ENCODE measurements at places on chromosomes 1 and 21.

DNA sequence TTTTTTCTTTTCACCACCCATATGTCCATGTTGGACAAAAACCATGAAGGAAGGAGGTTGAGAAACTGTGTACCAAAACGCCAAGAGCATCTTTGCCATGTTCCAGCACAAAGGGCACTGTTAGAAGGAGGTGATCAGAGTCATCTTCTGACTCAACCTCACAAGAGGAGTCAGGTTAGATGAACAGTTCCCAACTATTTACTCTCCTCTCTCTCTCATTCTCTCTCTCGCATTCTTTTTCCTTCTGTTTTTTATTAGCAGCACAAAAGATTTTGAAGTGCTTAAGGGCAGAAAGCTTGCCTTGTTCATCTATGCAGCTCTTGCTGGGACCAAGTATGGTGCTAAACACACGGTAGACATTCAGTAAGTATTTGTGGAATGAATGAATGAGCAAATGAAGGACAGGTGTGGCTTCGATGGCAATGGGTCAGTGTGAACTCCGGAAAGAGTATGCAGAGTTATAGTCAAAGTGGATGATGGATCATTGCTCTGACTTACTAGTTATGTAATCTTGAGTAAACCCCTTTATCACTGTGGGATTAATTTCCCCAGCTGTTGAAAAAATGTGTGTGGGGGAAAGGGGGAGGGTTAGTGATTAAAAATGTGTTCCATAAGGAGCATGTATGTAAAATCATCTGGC, 33.9 kb downstream of the DDR2 start:
- DNase-seq, result no peak

DNA sequence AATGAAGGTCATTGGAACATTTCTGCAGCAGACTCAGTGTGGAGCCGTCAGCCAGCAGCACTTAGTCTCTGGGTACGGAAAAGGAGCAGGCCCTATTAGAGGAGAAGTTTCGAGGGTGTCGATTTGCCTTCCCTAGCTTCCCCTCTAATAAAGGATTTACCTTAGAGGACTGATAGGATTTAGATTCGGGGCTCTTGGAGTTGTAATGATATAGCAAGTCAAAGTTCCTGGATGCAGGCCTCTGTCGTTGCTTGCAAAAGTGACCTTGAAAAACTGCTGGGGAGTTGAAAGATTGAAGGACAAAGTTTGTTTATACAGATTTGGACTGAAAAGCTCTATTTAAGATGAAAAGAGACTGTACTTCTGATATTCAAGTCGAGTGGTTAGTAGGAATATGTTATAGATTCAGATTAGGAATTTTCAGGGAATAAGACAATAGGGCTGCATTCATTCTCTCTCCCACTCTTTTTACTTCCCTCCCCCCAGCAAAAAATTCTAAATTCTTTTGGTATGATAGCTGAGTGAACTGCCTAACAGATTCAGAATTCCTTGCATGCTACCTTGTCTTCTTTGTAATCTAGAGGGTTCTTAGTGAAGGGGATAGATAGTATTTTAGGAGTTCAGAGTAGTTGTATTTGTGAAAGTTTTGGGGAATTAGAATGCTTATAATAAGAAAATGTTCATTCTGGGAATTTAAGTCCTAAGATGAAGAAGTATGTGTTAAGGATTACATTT, 19.2 kb downstream of the NFYC start:
- DNase-seq, result peak; percentile 14

DNA sequence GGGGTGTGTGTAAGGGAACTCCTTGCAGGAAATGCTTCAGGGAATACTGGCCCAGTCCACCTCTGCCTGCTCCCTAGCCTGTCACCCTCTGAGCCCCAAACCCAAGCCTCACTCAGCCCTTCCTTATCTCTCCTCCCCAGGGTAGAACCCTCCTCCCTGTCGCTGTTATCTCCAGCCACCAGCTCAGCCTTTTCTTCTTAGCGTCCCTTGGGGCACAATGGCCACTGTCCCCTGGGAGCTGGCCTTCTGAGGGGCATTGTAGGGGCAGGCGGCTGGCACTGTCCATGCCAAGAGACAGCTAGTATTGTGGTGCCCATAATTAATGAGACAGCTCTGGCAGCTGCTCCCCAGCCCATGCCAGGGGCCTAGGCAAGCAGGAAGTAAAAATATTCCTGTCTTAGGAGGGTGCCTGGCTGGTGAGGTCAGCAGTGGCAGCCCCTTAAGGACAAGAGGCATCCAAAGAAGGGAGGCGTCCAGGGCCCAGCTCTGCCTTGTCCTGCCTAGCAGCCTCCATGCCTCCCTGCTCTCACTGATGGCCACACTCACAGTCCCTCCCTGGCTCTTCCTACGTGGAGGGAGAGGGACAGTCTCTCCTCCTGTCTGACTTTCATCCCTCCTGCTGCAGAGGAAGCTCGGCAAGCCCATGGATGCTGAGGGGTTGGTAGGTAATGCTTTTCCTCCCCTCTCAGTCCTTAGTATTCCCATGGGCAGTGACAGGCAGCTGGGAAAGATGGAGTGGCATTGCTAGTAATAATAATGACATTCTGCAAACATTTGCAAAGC, 37.5 kb downstream of the KCNQ4 start:
- DNase-seq, result no peak

- DNase-seq, result no peak
Observed at GRCh38 chr1:199573047-199573446, 454.5 kb upstream of the NR5A2 start.

DNA sequence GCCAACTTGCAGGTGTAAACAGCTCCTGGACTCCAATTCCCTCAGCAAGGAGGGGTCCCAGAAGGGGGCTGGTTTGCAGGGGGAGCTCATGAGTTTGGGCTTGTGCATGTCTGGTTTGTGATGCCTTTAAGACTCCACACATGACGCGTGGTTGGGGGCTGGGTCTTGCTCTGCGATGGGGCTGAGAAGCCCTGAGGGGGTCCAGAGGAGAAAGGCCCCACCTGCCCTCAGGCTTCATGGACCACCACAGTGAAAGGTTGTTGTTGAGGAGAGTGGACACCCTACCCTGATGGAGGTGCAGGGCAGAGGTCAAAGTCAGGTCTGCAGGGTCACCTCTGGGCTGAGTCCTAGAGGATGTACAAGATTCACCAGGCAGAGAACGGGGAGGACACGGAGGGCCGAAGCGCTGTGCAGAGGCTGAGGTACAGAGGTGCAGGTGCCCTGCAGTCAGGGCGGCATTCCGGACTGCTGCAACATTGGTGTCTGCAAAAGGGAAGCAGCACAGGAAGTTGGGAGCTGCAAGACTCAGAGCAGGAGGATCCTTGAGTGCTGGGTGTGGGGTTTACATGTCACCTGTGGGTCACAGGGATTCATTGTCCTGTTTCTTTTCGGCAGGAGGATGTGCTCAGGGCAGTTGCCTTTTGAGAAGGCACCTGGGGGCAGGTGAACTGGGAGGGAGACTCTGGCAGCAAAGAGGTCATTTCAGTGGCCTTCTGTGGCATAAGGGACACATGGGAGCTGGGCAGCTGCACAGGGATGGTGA, 399.4 kb downstream of the PTPRU start:
- no peak for DNase-seq

- peak; percentile 62 for DNase-seq
Observed at GRCh38 chr1:167635156-167635648, 5.2 kb downstream of the RCSD1 start.

DNA sequence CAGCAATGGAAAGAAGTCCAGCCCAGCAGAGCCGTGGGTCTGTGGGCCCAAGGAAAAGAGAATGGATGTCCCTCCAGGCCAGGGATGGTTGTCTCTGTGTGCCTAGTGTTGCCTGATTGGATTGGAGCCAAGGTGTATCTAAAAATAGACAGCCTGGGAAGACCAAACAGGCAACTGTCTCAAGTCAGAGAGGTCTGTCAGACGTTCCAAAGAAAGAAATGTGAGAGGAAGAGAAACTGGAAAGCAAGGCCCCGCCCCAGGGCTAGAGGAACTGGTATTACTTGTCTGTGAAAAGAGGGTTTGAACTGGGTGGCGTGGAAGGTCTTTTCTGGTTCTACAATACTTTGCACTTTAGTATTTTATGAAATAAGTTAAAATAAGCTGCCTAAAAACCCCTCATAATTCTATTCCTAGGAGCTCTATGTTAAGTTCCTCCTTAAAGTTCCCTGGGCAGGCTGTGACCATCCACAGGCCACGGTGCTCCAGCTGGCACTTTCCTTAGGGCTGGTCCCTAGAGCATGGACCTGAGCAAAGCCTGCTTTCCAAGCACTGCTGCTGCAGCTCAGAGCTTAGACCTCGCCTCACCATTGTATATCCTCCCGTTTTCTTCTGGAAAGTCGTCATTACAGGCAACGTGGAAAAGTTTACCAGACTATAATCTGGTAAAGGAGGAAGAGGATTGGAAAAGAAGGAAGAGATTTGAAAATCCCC, 151.6 kb downstream of the DISC1 start:
- peak; percentile 10 for DNase-seq

- DNase-seq, result no peak
Observed at GRCh38 chr1:197768014-197768805, 7.1 kb downstream of the DENND1B start.

GRCh38 chr1:235129774-235130570, 1.3 kb upstream of the TOMM20 start:
- DNase-seq, result no peak

DNA sequence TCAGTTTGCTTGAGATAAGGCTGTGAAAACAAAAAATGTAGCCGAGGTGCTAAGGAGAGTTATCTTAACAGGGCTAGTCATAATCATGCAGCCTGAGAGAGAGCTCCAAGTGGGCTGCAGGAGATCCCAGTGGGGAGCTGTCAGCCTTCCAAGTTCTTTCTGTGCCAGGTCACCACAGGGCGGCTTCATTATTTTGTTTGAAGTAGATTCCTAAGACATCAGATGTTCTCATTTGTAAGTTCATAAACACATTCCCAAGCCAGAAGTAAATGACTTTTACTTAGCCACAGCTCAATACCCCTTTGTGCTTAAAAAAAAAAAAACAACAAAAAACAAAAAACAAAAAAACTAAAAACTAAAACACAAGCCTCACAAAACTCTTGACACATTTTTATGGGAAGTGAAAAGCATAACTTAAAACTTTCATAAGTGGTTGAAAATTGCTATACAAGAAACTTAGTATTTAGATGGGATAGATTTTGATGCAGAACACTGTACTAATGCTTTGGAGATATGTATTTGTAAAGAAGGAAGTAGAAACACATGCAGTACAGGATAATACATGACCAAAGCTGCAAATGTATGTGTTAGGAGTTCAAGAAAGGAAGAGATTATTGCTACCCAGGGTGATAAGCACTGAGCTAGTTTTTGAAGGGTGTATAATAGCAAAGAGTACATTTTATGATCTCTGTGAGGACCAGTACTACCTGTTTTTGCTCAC, 8.6 kb downstream of the CDC14A start:
- no peak for DNase-seq

GRCh38 chr1:183800449-183800848, 4.5 kb upstream of the RGL1 start:
- no peak for DNase-seq

DNA sequence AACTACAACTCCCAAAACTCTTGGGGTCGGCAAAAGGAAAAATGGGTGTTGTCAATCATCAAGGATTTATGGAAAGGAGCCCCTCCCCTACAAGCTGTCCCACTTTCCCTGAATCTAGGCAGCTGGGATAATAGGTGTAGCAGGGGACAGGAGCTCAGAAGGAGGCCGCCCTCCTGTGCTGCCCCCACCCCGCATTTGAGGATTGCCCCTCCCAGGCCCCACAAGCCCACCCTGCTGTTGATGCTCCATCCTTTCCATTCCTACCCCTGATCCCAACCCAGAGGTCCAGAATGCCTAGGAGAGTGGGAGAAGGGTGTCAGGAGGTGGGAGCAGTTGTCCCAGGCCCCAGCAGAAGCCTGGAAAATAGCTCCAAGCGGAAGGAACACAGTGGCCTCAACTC, 1.9 kb upstream of the MRPL24 start:
- no peak for DNase-seq

GRCh38 chr1:216888731-216889130, 165.5 kb upstream of the ESRRG start:
- DNase-seq, result no peak

GRCh38 chr1:33247545-33247944, 8.7 kb upstream of the ZNF362 start:
- no peak for DNase-seq

DNA sequence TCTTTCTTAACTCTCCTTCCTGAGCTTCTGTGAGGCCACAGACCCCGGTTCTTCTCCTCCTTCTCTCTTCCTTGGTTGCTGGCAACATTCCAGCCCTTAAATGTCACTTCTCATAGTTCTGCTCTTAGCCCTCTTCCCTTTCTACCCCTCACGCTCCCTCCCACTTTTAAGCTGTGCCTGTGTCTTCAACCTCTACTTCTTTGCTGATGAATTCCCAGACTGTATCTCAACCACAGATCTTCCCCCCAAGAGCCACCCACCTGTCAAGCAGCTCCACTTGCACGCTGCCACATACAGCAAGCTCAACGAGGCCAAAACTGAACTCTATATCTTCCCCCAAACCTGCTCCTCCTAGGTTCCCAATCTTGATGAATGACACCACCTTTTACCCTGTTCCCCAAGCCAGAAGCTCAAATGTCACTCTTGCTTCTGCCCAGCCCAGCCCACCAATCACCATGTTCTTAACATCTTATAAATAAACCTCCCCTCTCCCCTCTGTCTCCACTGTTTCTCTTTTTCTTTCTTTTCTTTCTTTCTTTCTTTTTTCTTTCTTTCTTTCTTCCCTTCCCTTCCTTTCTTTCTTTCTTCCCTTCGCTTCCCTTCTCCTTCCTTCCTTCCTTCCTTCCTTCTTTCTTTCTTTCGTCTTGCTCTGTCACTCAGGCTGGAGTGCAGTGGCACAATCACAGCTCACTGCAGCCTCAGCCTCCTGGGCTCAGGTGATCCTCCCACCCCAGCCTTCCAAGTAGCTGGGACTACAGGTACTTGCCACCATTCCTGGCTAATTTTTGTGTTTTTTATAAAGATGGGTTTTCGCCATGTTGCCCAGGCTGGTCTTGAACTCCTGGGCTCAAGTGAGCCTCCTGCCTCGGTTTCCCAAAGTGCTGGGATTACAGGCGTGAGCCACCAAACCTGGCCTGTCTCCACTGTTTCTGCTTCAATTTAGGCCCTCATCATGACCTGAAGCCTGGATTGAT, 19.8 kb upstream of the PTP4A2 start:
- no peak for DNase-seq

DNA sequence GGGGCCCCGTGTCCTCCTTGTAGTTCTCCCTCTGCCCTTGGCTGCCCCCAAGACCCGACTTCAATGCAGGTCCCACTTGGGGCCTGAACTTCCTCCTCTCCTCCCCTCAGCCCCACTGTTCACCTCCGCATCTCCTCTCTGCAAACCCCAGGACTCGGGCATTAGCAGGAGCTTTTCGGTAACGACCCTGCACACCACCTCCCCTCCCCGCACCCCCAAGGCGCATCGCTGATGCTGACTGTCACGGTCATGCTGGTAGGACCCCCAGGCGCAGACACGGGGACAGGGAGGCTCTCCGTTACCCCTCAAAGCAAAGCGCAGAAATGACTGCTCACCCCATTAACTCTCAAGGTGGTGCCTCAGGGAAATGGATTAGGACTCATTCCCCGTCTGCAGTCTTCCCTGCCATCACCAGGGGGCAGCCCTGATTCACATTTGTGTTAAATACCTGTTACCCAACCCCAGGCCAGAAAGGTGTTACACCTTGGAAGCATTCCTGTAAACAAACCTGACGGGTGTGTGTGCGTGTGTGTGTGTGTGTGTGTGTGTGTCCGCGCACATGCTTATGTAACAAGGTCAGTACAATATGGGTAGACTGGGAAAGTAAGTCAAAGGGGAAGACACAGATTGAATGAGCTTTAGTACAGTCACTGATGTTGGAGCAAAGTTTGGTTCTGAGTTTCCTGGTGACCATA, 6.4 kb upstream of the GUCA2B start:
- peak; percentile 54 for DNase-seq

GRCh38 chr1:19988267-19989006, 9.0 kb upstream of the PLA2G2A start:
- DNase-seq, result no peak
